ENCODE measurements at places on chromosomes 6 and 20.

- no peak for DNase-seq
These were observed 26.1 kb upstream of the NKAIN2 start for GRCh38 chr6:123777563-123777962.

- DNase-seq: peak; percentile 55
These were observed 13.1 kb upstream of the NT5DC1 start for GRCh38 chr6:116087437-116088027.

GRCh38 chr6:33513213-33513612 is 58.8 kb downstream of the ZBTB9 start:
- no peak for DNase-seq

DNA sequence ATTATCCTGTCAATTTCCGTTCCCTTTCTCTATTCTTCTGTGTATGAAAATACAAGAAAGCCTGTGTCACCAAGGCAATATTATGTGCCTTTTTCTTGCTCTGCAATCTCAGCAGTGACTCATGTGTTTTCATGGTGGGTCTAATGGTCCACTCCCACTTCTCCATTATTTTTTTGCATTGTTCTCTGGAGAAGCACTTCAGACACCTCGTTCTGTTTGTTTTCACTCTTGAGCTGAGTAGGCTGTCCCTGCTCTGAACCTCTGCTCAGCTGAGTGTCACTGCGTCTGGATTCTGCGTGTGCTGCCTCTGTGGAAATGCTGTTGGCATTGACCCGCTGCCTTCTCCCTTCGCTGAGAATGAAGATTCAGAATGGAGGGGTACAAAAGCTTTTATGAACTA is 230.6 kb downstream of the TMEM242 start:
- DNase-seq: no peak

- DNase-seq: no peak
These were observed 19.4 kb upstream of the KCNB1 start for GRCh38 chr20:49501917-49502316.

DNA sequence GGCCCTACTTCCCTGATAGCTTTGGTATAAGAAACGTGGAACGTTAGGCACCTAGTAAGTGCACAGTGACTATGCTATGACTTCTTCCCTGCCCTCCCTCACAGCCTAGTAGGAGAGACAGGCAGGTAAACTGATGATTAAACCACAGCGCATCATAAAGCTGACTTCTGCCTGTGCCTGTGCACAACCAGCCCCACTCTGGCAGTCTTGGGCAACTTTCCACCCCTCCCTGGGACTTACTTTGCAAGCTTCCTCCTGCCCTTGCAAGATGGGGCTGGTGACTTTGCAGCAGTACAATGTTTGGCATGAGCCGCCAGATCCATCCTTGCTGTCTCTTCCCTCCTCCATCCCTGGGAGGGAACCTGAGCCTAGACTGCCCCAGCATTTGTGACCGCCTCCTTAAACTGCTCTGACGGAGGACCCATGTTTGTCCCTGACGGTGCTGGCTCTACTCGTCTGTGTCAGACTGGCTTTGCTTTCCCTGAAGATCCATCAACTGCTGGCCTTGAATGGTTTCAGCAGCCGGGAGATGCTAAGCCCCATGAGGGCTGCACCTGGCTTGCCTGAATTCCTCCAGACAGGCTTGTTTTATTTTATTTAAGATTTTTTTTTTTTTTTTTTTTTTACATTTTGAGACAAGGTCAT is 36.1 kb downstream of the EFCAB8 start:
- no peak for DNase-seq

GRCh38 chr6:111091987-111092386 is 4.7 kb downstream of the SLC16A10 start:
- DNase-seq: no peak
